GM04504 (cell line): ENCODE measurements at places on chromosomes 3 and 15.

DNA sequence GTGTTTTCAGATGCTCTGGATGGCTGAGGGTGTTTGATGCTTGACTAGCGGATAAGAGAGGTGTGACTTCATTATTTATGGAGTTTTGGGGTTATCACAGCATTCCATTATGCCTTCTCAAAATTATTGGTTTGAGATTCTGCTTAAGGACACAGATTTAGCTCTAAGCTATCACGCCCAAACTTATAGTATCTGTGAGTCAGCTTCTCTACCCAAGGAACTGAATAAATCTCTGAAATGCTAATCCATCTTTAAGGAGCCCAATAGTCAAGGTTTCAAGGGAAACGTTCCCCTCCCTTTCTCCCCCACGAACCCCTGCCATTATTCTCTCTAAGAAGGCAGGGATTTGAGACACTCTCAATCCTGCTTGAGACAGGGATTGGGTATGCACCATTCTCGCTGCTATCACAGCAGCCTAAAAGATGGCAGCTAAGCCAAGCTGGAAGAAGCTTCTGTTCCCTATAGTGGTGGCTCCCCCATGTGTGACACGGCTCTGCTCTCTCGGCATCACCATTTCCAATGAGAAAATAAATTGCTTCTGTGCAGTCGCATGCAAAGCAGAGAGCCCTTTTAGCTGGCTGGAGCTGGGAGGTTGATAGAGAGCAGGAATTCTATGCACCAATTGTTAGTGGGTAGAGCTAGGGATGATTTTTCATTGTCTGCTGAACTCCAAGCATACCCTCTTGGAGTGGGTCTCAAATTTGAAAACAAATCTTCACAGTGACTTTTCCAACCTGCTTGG is 151.1 kb downstream of the IL20RB start:
- DNase-seq: no peak

GRCh38 chr3:62439978-62440377 is 66.6 kb upstream of the FEZF2 start:
- no peak for DNase-seq

DNA sequence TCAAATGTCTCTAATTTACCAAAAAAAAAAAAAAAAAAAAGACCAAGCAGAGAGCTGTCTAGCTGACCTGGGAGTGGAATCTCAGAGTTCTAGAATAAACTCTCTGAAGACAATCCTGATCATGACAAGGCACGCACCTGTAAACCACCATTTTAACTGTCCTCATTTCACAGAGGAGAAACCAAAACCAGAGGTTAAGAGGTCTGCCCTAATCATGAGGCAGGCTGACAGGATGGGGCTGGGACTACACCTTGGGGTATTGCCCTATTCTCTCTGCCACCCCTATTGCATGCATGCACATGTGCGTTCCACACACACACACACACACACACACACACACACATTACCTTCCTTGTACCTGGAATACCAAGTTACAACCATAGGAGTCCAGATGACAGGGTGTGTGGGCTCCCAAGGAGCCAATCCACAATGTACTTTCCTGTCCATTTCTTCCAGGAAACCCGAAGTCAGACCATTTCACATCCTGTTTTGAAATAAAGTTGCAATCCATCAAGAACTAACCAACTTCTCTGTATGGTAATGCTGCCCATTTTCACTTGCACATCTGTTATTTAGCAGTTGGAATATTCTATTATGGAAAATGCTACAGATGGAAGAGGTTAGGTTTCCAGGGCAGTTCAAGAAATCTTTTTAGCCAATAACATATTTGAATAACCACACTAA is 34.6 kb downstream of the HSPBAP1 start:
- peak; percentile 47 for DNase-seq

DNA sequence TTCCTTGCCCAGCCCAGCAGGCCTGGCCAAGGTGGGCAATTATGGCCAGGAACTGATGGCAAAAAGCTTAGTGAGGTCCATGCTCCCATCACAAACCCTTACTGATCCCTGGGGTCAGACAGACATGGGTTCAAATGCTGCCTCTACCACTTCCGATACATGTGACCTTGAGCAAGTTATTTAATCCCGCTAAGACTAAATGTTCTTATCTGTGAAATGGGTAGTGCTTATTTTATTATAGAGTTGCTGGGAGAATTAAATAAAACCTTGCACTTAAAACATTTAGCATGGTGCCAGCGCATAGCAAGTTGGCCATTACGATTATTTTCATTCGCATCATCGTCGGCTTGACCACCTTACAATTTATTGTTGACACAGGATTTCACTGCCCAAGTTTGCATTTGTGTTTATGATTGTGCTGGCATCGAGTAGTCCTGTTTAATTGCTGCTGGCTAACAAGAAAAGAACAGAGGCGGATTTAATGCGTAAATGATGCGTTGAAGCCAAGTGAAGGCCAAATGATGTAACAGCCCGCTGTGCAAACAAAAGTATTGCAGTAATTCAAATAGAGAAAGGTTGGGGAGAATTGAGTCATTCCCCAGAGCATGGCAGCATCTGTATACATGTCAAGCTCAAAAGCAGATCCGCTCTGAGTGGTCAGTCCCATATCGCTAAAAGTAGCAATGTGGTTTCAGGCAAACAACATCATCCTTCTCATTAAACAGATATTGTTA is 7.3 kb upstream of the FURIN start:
- no peak for DNase-seq

DNA sequence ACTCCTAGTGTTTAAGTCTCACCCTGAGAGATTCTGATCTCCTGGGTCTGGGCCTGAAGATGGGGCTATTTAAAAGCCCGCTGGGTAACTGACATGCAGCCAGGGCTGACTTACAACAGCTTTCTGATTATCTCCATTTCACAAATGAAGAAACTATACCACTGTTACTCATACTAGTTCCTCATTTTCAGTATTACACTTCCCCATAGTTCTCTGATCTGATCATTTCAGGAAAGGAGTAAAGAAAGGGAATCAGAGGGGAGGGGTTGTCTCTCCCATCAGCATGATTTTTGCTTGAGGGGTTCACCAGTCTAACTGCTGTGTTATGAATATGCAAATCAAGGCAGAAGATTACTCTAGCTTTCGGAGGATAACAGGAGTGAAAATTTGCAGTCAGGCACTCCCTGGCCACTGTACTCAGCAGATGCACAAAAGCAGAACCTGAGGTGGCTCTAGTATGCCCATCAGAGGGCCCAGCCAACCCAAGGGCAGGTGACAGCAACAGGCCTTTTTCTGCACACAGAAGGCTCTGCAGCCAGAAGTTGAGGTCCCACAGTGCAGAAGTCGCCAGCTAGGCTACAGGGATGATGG is 59.4 kb downstream of the DAPK2 start:
- DNase-seq: no peak

- DNase-seq: no peak
Measured at GRCh38 chr3:64612082-64612860, 75.5 kb downstream of the ADAMTS9 start.

GRCh38 chr3:29274667-29275066 is 6.2 kb upstream of the RBMS3 start:
- no peak for DNase-seq

- DNase-seq: no peak
Measured at GRCh38 chr15:93019090-93019489, 69.9 kb downstream of the RGMA start.

DNA sequence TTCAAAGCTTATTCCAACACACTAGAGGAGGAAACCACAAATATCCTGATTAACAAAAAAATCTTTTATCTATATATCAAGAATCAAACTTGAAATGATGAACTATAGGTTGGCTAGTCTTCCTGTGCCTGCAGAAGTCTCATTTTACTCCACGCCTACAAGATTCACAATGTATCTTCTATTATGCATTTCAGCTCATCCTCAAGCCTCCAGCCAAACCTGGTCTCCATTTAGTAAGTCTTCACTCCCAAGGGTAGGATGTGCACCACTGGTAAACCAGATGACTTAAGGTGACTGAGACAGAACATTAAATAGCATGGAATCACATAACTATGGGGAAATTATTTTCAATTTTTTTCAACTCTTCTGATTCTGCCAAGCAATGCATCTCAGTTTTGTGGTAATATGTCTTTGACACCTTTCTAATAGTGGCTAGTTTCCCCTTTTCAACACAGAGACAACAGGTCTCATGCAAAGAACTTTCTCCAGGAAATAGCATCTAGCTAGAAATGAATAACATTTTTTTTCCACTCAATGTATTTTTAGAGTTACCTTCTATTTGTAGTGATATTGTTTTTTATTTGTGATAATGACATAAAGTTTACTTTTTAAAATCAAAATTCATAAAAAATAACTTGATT is 166.9 kb downstream of the TNIK start:
- no peak for DNase-seq

GRCh38 chr3:71416876-71417275 is 166.7 kb downstream of the FOXP1 start:
- DNase-seq: no peak

DNA sequence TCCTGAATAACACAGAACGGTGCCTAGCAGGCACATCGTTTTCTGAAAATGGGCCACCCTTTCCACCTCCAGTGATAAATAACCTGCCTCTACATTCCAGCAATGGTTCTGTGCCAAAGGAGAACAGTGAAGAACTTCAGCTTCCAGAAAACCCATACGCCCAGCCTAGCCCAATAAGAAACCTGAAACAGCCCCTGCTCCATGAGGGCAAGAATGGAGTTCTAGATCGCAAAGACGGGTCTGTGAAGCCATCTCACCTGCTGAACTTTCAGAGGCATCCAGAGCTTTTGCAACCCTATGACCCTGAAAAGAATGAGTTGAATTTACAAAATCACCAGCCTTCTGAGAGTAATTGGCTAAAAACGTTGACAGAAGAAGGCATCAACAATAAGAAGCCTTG is 61.9 kb downstream of the CGNL1 start:
- no peak for DNase-seq

- peak; percentile 70 for DNase-seq
Measured at GRCh38 chr15:25905140-25905539, 42.0 kb upstream of the ATP10A start.

GRCh38 chr15:36596915-36597314 is 17.5 kb downstream of the CDIN1 start:
- DNase-seq: no peak

DNA sequence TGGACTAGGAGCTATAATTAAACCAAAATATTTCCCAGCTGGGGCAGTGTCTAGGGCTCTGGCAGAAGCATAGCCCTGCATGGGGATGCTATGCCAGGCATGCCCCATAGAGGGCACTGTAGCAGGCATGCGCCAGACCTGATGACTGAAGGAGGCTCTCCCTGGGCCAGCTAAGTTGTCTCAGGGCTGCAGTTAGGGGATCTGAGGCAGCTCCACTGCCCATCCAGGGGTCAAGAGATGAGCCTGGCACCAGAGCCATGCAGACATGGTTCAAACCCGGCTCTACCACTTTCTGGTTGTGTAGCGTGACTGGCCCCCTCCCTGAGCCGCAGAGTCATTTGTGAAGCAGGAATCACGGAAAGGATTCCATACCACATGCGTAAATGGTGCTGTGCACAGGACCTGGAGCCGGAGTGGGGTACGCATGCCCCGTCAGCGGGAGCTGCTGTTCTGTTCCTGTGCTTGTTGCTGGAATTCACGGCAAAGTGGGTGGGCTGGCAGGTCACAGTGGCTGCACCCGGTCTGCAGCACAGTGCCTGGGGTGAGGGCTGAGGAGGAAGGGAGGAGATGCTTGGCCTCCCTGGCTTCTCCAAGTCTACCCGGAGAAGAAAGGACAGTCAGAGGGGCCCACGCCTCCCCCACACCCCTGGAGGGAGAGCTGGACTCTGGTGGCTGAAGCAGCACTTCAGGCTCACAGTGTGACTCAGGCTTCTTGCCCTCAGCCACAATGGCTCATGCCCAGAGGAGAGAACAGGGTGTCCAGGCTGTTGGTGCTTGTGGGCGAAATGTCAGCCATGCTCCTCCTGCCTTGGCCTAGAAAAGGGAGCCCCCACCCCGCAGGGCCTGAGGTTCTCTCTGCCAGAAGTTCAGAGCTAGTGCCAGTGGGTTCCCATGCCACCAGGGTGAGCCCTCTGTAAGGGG is 43.1 kb downstream of the DNASE1L3 start:
- peak; percentile 57 for DNase-seq

- DNase-seq: no peak
Measured at GRCh38 chr3:140597792-140598191, 80.1 kb upstream of the TRIM42 start.

GRCh38 chr3:58071480-58071971 is 63.3 kb downstream of the FLNB start:
- DNase-seq: no peak

GRCh38 chr15:28006116-28006905 is 92.8 kb downstream of the OCA2 start:
- DNase-seq: no peak

DNA sequence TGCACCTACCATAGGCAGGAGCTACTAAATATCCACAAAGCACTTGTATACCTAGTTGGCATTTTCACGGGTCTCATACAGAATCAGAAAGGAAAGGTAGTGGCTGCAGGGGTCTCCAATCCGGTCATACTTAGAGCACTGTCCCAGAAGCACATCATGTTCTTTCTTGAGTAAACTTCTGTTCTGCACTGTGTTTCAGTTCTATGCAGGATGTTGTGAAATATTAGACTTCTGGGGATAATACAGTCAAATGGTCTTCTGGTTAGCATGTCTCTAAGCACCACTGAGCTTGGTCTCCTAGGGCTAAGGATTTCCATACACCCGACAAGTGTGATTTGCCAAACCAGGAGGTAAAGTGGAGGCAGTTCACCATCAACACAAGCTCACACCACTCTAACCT is 27.9 kb downstream of the MINDY4B start:
- no peak for DNase-seq

- no peak for DNase-seq
Measured at GRCh38 chr3:13419505-13420044, 547 bp downstream of the NUP210 start.

DNA sequence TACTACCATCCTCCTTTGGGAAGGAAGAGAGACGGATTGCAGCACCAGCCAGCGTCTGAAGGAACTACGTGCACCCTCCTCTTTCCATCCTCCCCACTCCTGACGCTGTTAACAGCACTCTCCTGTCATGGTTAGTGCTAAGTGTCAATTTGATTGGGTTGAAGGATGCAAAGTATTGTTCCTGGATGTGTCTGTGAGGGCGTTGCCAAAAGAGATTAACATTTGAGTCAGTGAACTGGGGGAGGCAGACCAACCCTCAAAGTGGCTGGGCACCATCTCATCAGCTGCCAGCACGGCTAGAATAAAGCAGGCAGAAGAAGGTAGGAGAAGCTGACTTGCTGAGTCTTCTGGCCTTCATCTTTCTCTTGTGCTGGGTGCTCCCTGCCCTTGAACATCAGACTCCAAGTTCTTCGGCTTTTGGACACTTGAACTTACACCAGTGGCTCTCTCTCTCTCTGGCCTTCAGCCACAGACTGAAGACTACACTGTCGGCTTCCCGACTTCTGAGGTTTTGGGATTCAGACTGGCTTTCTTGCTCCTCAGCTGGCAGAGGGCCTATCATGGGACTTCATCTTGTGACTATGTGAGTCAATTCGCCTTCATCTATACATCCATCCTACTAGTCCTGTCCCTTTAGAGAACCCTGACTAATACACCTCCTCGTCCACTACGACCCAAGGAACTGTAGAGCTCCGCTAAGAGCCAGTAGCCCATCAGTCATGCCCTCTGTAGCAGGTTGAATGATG is 128.2 kb upstream of the HES1 start:
- DNase-seq: no peak
